ENCODE measurements at places on chromosomes 4 and X.

DNA sequence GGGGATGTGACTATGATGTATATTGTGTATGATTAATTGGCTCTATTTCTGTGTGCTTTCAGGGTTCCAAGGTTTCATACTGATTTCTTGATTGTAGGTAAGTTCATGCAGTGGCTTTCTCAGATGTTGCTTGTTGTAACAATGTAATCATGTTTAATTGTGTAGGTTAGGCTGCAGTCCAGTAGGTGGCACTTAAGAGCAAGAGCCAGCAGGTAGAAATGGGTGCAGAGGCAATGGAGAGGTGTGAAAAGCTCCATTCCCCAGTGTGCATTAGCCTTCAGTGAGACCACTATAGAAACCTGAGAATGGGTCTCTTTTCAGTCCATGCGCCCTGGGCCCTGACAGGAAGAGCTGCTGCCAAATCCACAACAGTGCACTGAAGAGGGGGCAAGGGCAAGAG, 28.2 kb downstream of the DCAF12L2 start:
- DNase-seq, result no peak

- no peak for DNase-seq
These were observed 54.7 kb downstream of the AFF2 start for GRCh38 chrX:148555101-148555500.

GRCh38 chrX:1902901-1903235, 288.0 kb downstream of the ASMT start:
- DNase-seq, result no peak

DNA sequence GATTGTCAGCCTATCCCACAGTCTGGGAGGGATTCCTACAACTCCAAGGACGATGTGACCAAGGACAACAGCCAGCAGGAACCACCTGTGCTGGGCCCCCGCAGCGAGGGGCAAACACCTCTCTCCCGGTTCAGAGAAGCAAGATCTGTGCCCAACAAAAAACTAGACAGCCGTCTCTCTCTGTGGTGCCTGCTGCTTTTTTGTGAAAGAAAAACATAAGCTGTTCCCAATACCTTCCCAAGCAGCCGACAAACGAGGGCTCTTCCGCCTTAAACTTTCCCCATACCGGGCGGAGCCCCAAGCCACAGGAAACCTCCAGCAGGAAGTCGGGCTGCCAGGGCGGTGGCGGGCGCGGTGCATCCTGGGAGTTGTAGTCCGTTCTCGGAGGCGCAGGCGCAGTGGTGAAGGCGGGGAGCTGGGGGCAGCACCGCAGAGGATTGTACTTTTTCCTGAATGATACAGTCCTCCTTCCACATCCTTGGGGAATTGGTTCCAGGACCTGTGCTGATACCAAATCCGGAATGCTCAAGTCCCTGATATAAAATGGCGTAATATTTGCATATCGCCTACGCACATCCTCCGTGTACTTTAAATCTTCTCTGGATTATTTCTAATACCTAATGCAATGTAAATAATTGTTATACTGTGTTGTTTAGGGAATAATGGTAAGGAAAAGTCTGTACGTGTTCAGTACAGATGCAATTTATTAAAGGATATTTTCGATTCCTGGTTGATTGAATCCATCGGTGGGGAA, 63.1 kb upstream of the IRF2 start:
- peak; percentile 92 for DNase-seq

DNA sequence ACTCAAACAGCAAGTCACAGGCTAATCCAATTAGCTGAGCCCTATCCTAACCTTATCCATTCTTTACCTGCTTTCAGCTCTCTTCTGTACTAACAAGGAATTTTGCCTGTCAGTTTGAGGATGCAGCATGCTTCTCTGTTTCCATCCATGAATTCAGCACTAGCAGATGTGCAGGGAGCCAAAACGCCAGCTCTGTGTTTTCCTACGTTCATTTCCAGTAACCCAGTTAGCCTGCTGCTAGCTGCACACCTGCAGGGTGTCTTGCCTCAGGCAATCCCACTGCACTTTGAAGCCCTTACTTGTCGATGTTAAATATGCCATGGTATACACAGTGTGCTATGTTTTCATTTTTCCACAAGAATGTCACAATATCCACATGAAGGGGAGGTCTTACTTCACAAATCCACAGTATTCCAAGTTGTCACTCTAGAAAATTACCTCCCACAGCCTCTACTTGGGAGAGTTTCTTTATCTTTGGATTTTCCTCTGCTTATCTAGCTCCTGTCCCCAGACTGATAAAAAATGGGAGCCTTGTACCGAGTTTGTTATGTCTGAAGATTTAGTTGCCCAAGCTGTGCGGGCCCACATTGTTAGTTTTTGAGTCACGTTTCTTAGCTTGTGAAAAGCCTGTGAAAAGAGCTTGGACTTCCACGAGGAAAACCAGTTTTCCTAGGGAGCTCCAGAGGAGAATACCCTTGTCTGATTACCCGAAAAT, 127.6 kb upstream of the HHIP start:
- no peak for DNase-seq

DNA sequence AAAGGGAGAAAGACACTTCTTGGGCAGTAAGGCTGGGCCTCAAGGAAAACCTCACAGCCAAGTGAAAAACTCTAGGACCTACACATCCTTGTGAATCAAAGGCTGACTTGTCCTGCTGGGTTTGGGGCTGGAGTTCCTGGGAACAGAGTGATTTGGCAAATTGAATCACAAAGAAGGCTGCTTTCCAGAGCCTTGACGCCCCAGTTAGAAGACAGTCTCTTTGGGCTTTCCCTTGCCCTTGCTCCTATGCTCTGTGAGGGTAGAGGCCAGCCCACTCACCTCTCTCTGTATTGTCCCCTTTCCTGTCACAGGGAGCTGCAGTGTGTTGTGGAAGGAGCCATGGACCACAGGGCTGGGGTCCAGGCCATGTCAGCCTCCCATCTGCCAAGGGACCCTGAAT, 9.6 kb downstream of the AMER1 start:
- no peak for DNase-seq

Data from stimulated activated CD4-positive, alpha-beta T cell treated with anti-CD3 and anti-CD28 coated beads, Interleukin-4, amount 100 ng/mL, for 24 hours (primary cell).